ENCODE measurements at places on chromosomes 3 and 15.

DNA sequence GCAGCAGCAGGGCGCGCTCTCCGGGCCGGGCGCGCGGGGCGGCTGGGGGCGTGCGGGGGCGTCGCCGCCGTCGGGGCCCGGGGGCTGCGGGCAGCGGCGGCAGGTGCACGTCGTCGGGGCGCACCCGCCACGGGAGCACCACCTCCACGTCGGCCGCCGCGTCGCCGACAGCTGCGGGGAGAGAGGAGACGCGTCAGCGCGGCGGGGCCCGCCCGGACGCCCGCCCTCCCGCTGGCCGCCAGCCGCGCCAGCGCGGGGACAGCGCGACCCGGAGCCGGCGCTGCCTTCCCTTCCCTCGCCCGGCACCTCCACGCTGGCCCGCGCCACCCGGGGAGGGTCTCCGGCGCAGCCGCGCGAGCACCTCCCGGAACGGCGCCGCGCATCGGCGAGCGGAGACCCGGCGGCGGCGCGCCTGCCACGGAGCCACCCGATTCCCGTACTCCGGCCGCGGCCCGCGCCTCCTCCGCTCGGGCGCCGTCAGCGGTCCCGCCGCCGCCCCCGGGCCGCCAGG, 481 bp downstream of the ADAMTS17 start:
- peak; percentile 34 for DNase-seq

GRCh38 chr15:62454567-62455172, 289.6 kb upstream of the C2CD4B start:
- DNase-seq: no peak

GRCh38 chr3:119343719-119344118, 49.5 kb downstream of the ARHGAP31 start:
- DNase-seq: no peak

GRCh38 chr3:55558316-55558715, 71.2 kb upstream of the WNT5A start:
- DNase-seq: no peak

DNA sequence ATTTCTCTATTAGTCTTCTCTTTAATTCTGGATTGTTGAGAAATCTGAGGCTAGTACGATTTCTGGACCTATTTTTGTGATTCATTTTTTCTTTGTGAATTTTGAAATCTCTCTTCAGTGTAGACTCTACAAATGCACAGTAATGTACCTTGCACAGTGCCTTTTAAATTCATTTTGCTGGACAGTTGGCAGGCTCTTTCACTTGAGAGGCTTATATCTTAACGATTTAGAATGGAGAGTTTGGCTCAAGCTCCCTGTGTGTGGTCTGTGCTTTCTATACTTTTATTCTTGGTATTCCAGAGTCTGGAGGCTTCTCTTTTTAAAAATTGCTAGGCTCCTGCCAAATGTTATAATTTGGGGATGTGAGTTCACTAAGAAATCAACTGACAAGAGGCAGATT, 8.8 kb downstream of the CRYBG3 start:
- no peak for DNase-seq

DNA sequence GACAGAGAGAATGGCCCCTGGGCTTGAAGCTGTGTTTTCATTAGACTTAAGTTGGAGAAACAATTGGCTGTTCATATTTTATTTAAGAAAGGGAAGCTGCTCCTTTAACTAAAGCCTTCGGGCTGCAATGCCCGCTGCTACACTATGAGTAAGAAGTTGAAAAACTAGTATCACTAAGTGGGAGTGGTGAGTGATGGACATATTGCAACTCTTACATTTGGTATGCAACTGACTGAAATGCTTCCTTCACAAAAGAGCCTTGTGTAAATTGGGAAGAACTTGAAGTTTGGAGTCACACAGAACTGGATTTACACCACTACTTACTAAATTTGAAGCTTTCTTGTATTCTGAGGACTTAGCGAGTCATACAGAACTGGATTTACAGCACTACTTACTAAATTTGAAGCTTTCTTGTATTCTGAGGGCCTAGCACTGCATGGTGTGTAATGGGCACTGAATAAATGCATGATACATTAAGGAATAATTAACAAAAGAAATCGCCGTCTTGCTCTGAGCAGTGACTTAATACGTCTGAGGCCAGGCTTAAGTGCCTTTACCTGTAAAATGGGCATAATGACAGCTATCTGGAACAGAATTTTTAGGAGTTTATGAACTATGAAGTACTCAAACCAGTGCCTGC, 149.5 kb downstream of the RYR3 start:
- no peak for DNase-seq

DNA sequence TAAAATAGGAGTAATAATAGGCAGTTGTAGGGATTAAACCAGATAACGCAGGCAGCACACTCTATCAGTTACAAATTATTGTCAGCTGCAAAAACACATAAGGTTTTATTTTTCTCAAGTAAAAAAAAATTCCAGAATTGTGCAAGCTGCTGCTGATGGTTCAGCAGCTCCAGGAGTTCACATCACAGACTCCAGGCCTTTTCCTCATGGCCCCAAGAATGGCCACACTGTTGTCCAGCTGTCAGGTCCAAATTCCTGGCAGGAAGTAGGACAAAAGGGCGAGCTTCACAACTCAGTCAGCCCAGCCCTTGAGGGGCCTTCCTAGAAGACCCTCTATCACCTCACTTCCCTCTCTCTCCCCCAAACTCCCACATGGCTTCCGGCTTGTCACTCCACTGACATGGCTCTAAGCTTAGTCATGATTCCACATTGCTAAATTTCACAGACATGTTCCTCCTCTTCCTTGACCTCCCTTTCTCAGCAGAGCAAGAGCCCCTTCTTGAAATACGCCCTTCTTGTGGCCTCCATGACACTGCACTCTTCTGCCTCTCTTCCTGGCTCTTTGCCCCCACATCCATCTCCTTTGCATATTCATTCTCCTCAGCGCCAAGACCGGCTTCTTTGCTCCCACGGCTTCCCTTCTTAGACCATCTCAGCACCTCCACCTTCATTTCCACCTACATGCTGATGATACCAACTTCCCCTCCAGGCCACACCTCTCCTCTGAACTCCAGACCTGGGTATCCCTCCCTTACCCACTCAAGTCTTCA, 27.4 kb upstream of the FAM174B start:
- no peak for DNase-seq

GRCh38 chr15:94297558-94297957, 66.2 kb downstream of the MCTP2 start:
- DNase-seq: no peak

DNA sequence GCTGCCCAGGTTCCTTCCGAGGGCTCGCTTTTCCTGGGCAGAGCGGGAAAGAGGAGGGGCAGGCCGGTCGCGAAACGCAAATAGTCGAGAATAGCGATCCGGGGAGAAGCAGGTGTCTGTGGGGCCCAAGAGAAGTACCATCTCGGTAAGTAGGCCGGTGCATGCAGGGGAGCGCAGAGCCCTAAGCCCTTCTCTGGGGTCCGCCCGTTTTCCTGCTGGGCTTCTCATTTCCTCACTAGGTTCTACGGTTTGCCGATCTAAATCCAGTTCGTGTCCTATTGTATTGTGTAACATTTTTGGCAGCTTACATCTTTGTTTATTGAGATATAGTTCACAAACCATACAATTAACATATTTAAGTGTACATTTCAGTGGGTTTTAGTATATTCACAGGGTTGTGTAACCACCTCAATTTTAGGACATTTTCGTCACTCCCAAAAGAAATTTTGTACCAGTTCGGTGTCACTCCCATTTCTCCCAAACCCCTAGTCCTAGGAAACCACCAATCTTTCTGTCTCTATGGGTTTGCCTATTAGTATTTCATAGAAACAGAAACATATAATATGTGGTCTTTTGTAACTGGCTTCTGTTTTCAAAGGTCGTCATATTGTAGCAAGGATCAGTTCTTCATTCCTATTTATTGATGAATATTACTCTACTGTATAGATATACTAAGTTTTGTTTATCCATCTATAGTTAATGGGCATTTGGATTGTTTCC, 6.8 kb upstream of the TRIM69 start:
- peak; percentile 53 for DNase-seq

DNA sequence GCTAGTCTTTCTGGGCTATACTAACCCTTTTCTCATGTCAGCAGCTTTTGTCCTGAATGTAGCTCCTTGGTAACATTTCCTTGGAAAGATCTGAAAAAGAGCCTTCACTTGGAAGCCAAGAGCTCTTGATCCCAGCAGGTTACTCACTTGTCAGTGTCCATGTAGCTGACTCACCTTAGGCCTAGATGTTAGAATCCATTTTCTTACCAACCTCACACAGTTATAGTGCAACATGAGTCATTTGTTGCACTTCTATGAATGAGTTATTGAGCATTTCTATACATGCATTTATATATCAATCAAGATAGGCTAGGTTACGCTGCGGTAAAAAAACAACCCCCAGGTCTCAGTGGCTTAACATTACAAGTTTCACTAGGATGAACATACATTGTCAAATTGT, 106.8 kb upstream of the SLC7A14 start:
- DNase-seq: no peak

- no peak for DNase-seq
Measured at GRCh38 chr3:46235425-46235824, 6.8 kb upstream of the CCR3 start.

DNA sequence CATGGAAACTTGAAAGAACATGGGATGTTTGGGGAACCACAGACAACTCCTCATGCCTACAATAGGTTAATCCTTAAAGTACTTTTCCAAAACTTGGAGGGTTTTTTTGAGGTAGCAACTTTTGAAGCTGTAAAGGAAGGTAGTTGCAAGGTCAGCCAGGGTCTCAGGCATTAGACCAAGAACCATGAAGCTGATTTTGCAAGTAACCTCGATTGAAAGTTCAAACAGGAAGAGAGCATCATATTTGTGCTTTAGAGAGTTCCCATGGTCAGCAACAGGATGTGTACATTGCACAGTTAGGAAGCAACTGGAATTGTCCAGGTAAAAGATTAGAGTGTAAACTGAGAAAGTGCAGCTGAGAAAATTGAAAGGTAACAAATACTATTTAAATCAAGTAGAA, 199.8 kb upstream of the NR2F2 start:
- DNase-seq: no peak

Data from CD4-positive, alpha-beta T cell treated with Interleukin-6 for 4 hours (primary cell).